T-helper 2 cell (primary cell): ENCODE measurements at places on chromosomes 5 and 9.
A peak's percentile ranks its signal among the peaks of the same experiment; 100 is the strongest.

DNA sequence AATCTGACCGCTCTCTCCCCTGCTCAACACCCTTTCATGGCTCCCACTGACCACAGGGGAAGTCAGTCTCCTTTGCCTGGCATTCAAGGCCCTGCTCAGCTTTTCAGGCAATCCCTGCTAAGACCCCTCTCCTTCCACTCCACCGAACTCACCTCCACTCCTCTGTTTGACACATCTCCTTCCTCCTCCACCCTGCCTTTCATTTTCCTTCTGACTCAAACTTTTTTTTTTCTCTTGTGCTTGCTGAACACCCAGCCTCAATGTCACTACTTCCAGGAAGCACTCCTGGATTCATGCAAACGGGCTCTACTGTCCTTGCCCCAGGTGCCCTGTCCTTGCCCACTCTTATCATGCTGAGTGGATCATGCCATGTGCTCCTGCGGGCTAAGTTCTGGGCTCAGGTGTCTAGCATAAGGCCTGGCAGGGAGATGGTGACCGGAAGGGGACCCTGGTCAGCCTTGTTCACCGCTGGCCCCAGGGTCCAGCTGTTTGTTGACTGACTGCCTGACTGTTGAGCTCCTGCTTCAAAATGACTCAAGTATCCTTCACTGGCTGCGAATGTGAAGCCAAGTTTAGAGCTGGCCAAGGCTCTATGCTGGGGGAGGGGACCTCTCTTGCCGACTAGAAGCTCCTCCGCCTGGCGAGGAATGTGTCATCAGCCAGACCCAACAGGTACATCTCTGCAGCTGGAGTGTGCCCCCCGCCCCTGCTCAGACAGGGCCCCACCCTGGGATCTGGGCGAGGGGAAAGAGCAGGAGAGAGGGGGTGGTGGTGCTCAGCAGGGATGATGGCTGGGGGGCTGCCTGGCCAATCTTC lies 6.2 kb downstream of the NR5A1 start:
- DNase-seq = no peak

- DNase-seq = no peak
Measured at GRCh38 chr5:149488645-149489306, 62.5 kb downstream of the CSNK1A1 start.

DNA sequence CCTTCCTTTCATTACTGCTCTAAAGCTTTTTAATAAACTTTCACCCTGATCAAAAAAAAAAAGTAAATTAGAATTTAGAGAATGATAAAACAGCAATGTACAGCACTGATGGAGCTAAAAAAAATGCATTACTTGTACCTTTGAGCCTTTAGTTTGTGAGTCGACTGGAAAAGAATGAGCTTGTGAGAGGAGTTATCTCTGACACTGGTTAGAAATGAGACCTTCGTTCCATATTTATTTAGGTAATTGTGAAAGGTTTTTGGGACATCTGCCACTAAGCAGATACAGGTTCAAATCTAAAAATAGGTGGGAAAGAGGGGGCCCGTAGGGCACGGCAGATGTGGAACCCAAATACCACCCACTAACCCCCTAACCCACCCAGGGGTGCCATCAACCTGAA lies 376.8 kb downstream of the ICE1 start:
- no peak for DNase-seq

- DNase-seq = no peak
Measured at GRCh38 chr5:155129513-155129880, 115.9 kb downstream of the KIF4B start.

DNA sequence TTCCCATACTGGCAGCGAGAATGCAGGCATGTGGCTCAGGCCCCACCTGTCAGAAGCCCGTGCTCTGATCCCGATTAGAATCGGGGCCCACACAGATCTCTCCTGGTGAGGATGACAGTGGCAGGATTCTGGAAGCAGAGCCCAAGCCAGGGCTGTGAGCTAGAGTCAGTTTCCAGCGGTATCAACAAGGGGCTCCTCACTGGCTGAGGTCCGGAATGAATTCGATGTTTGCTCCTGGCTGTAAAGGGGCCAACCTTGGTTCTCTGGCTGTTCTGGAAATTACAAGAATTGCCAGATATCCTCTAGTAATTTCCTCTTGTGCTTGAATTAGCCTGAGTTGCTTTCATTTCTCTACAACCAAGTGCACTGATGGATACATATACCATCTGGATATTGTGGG lies 129.1 kb upstream of the SPRY4 start:
- no peak for DNase-seq

DNA sequence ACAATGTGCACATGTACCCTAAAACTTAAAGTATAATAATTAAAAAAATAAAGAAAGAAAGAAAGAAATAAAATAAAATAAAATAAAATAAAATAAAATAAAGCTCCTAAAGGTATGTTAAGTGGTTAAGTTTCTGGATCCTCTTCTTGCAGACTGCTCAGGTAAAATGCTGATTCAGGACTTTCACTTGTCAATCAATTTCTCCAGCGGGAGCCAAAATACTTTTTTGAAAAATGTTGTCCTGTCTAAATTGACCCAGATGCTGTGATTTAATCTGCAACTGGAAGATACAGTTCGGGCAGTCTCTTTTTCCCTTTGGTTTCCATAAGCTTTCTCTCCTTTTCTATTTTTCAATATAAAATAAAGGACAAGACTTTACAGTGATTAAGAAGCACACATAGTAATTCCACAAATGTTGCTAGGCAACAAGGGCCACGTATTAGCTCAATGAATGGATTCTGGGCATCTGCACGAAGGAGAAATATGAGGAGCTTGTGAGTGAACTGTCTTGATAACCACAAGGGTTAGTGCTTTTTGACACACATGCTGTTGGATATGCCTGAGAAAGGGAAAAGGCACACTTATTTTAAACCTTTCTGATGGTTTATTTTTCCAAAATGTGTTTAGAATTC lies 38.6 kb downstream of the HTR4 start:
- DNase-seq = no peak

GRCh38 chr9:88230612-88231011 lies 92.3 kb upstream of the SPATA31C2 start:
- DNase-seq = no peak

DNA sequence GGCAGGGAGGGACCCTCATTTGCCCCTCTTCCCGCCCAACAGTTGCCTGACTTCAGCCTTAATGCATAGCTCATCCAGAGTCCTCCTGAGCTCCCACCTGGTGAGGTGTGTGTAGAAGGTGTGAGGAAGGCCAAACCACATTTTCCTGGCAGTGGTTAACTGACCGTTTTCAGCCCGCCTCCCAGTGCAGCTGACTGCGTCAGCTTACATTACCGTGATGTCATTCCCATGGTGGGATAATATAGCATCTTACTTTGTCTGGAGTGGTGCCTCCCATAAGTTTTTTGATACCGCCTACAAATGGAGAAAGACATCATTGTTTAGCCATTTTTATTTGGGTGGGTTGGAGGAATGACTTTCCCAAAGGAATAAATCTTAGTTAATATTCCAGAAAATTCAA lies 151.9 kb downstream of the C9orf152 start:
- DNase-seq = no peak

GRCh38 chr9:128034821-128035652 lies 32.1 kb downstream of the NAIF1 start:
- DNase-seq = peak; percentile 52

DNA sequence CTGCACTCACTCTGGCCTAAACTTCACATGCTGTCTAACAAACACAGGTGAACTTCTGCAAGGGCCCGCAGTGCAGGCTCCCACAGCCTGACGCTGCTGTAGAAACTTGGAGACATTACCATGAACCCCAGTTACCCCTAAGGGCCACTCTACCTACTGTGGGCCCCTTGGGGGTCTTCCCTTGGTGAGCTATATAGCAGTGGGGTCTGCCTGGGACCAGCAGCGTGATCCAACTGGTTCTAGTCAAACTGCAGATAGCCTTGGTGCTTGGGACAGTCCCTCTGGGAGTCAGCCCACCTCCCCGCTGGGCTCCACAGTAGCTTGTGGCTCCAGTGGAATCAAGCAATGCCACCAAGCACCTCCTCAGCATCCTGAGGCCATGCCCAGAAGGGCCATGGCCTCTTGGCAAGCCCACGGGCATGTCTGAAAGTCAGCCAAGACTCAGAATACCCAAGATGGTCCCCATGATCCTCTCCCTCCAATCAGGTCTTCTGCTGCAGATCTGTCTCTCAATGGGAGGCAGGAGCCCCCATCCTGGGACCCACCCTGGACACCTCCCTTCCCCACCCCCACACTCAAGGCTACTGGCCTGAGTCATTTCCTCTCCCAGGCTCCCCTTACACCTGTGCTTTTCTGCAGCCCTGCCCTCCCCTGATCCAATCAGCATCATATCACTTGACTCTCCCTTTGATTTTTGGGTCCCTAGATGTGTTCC lies 230.0 kb upstream of the IRX1 start:
- no peak for DNase-seq

GRCh38 chr9:137074657-137075274 lies 2.6 kb upstream of the UAP1L1 start:
- no peak for DNase-seq

DNA sequence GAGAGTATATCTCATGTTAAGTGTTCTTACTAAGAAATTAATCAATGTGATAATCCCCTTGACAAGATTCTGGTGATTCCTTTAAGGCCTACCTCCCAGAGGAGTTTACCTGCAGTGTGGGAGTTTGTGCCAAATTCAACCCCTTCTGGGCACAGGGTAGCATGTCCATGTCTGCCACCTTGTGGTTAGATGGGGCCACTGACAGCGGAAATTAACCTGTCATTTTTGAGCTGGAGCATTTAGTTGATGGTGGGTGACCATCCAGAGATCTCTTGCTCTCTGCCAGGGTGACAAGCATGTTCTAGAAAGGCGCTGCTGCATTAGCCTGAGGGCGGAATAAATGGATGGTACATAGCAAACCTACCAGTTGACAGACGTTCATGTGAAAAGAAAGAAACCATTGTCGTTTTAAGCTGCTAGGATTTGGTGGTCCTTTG lies 132.2 kb downstream of the FBXO4 start:
- peak; percentile 51 for DNase-seq

DNA sequence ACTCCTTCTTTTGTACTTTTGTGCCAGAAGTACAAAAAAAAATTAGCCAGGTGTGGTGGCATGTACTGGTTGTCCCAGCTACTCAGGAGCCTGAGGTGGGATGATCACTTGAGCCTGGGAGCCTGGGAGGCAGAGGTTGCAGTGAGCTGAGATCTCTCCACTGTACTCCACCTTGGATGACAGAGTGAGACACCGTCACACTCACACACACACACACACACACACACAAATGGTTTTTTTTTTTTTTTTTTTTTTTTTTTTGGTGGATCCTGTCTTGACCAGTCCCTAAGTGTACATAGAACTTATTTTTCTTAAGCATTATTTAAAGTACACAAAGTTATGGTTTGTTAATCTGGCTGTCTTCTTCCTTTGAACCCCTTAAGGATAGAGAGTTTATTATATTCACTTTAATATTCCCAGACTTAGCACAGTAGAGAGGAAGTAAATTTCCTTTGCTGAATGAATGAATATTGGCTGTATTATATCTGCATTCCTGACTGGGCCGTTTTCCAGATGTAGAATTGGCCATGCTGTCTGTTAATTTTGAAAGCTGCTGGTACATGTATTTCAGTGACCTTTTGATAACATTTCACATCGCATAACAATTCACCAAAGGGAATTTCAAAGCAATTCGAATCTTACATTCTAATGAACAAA lies 429.0 kb upstream of the ZNF608 start:
- DNase-seq = no peak

GRCh38 chr9:9905736-9906135 lies 707.1 kb downstream of the PTPRD start:
- DNase-seq = no peak

- DNase-seq = no peak
Measured at GRCh38 chr9:114805670-114806525, at the start of gene TNFSF15. Gene TNFSF15, minus strand, starts transcription at chr9:114806039. Its CDS starts 27 bp downstream, at chr9:114806012.

DNA sequence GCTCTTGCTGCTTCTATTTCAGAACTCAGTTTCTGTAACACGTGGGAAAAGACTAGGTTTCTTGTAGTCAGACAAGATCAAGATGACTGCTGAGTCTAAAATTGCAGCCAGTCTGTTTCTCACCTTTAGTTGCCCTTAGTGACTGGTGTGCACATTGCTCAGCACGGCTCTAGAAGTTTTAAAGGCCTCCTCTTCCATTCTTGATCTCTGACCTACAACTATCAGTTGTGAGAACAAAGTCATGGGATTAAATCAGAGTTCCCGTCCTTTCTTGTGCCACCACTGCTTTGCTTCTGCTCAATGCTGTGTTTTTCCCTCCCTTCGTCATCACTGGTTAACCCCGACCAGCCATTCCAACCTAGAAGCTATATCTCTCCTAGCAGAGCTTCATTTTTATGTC lies 52.8 kb downstream of the GDA start:
- no peak for DNase-seq

- no peak for DNase-seq
Measured at GRCh38 chr5:17799521-17799920, 165.3 kb downstream of the TAF11L14 start.

DNA sequence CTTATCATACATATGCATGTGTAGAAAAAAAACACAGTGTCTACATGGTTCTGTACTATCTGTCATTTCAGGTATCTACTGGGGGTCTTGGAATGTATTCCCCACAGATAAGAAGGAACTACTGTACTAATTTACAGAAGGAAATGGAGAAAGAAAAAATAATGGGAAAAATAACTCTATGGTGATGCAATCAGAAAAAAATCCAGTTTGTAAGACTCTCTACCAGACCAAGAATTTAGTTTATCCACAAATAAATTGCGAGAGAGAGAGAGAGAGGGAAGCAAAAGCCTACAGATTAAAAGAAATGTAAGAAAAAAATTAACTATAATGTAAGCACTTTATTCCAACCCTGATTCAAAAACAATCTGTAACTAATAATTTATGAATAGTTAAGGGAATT lies 708.6 kb upstream of the ZNF608 start:
- DNase-seq = no peak

GRCh38 chr5:13704396-13704795 lies 240.1 kb downstream of the DNAH5 start:
- DNase-seq = no peak

DNA sequence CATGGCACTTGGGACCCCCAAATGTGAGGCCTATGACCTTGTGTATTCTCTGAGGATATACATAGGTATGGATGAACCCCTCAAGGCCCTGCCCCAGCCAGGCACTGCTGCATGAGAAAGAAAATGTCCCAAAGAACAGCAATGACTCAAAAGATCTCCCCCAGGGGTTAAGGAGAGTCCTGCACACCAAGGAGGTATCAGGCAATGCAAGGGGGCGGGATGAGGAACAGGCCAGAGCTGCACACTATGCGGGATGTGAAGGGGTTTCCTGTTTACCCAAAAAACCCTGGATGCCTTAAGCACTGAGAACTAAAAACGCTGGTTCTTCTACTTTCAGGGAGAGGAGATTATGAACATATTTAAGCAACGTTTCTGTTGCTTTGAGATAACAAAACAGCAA lies 3.4 kb downstream of the RAPGEF1 start:
- DNase-seq = no peak

DNA sequence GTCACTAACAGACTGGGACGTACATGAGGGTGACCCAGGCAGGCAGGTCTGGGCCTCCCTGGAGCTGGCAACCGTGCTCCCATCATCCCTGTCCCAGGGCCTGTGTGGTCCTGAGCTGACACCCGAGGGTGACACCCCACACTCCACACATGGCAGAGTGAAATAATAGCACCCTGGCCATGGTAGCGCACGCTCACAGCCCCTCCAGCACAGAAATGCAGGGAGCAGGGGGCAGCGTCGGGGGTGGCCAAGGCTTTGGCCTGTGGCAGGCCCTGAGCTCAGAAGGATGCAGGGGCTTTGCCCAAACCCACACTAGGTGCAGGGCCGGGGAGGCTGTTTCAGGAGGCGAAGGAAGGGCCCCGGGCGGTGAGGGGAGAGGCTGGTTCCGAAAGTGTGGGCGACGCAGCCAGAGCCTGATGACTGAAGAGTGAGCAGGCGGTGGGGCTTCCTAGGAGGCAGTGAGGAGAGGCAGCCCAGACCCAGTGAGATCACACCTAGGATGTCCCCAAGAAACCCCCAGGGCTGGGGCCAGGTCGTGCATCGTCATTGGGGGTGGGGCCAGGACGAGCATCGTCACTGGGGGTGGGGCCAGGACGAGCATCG lies 12.9 kb downstream of the OR2V2 start:
- peak; percentile 85 for DNase-seq
